Spleen (tissue), 13 donors: ENCODE measurements at places on chromosomes 7 and 10.

DNA sequence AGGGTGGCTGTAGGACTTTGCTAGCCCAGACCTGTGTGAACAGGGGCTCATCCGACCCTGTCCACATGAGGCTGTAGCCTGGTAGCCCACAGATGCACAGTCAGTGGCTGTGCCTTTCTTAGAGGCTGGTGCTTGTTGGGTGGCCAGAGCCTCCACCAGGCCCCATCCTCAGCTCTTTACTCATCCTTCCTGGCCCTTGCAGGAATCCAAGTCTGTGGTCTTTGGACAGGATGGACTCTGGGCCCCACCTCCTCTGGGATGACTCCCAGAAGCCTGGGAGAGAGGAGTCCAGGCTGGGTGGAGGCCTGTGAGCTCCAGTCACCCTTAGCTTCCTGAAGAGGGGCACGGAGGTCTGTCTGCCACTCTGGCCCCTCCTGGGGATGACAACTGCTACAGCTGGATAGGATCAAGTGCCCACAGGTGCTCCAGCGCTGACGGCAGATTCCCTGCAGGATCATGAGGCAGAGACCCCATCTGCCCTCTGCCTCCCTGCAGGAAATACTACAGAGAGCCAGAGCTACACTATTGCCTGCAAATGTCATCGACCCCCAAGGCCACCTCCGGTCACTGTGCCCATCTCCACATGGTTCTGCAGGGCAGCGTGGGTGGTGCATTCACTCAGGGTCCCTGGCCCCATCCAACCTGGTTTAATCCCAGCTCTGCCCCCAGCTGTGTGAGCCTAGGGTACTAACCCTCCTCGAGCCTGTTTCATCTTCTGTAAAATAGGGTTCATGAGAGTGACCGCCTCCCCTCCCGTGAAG is 114.5 kb downstream of the PTPN20 start:
- DNase-seq, result peak; percentile 67

GRCh38 chr7:138753610-138754009 is 44.2 kb upstream of the TMEM213 start:
- DNase-seq, result no peak

GRCh38 chr10:22135591-22135990 is 82.2 kb downstream of the EBLN1 start:
- DNase-seq, result no peak

- no peak for DNase-seq
These were observed 2.9 kb upstream of the CD36 start for GRCh38 chr7:80635533-80635932.

DNA sequence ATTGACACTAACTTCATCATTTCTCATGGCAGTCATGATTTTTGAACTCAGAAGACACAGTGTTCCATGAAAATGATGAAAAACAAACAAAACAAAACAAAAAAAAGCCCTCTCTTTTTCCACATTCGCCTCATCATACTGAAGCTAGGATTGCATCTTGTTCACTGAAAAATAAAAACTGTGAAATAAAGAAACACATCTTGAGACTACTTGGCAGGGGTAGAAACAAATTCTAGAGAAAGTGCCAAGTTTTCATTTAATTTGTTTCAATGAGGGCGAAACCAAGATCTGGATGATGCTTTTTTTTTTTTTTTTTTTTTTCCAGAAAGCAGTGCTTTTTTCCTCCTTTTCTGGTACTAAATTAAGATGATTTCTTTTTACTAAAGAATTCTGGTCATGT is 350.4 kb upstream of the ETV1 start:
- DNase-seq, result no peak

DNA sequence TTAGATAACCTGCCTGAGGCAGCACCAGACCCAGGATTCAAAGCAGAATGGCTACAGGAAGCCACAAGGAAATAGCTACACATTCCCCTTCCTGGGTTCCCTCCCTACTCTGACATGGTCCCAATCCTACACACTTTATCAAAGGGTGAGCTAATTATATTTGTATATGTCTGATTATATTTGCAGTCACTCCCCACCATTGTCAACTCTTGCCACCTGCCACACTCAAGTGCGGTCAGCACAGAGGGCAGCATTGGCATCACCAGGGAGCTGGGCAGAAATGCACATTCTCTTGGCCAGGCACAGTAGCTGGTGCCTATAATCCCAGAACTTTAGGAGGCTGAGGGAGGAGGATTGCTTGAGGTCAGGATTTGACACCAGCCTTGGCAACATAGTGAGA is 114.1 kb upstream of the PDLIM1 start:
- DNase-seq, result no peak

DNA sequence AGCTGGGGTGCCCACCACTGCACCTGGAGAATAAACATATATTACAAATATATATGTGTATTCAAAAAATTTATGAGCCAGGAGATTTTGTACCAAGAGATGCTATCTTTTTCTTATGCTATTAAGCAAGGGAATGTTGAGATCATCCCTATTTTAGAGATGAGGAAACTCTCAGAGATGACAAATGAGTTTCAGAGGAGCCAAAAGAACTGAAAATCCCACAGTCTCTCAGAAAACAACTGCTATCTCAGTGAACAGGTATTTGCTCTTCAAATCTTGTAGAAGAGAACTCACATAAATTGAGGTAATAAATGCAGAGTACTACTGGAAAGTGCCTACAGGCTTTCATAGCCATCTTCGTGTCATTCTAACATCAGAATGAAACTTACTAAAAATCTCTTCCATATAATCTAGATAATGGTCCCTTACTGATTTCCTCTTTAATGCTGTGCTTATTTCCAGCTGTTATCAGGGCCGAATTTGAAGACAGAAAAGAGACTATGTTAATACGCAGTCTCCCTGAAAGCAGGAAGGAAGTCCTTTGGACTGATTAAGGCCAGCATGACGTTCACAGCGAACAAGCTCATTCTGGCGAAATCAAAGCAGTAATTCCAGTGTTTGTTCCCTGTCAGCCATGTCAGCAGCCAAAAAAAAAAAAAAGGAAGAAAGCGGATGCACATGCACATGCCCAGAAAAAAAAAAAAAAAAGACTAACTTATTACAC is 29.4 kb upstream of the ANAPC16 start:
- no peak for DNase-seq

GRCh38 chr10:110802090-110802489 is 69.6 kb upstream of the PDCD4 start:
- no peak for DNase-seq

GRCh38 chr10:42997849-42998165 is 79.1 kb upstream of the RET start:
- DNase-seq, result peak; percentile 61

DNA sequence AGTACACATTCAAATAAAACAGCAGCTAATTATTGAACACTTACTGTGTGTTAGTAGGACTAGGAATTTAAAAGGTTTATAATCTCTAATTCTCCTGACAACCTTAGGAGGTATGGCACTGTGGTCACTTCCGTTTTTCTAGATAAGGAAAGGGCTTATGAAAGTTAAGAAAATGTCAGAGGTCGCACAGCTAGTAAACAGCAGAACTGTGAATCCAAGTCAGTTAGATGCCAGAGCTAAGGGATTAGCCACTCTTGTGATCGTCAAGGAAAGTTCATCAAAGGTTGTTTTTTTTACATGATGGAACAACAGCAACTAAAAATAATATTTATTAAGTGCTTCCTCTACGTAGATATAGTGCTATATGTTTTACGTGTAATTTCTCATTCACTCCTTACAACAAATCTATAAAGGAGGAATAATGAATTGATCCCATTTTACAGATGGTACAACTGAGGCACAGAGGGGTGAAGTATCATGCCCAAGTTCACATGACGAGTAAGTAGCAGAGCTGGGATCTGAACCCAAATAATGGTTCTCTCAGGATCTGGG is 84.9 kb downstream of the NAMPT start:
- no peak for DNase-seq

GRCh38 chr7:45985902-45986301 is 64.8 kb upstream of the IGFBP3 start:
- no peak for DNase-seq

GRCh38 chr10:127048630-127049029 is 143.4 kb downstream of the DOCK1 start:
- DNase-seq, result no peak

GRCh38 chr7:157293413-157293788 is 43.4 kb upstream of the DNAJB6 start:
- no peak for DNase-seq

DNA sequence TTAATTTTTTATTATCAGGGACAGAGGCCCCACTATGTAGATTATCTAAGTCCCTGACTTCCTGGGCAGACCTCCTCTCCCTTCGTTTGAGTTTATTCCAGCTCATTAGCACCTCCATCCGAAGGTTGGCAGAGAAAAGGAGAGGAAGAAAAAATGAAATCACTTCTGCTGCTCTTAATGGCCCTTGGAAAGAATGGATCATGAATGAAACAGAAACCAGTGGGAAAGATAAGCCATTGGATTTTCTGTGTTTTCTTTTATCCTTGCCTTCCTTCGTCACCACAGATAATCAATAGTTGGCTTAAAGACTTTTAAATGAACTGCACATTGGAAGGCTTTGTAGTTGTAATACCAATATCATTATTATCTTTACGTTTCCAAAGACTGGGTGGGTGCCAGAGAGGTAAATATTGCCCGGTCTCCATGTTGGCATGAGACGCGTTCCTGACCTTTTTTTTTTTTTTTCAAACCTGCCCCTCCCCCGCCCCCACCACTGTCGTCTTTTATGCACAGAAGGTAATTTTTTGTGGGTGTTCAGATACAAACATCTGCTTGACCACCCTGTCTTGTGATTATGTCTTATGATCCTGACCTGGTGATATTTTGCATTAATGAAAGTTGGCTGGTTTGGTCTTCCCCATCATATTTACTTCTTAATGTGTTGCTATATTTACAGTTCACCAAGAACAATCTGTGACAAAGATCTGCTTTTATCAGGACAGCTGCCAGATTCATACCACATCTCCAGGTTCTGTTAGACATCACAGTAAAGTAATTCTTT is 116.8 kb downstream of the ARID5B start:
- DNase-seq, result no peak

DNA sequence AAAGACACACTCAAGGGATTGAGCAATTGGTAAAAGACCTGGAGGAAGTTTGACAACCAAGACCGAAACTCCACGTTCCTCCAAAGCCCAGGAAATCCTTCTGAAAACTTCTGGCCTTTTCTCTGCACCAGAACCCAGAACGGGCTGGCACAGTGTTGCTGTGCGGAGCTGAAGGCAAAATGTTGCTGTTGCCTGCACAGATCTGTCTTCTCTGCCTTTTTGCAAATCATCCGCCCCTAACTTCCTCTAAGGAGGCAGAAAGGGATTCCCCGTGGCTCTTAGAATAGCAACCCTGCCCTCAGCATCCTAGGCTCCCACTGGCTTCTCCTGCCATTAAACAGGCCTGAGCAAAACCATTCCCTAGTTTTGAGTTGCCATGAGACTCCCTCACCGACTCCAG is 44.9 kb downstream of the FIGNL1 start:
- no peak for DNase-seq

GRCh38 chr7:17486835-17487234 is 188.4 kb downstream of the AHR start:
- DNase-seq, result no peak

- no peak for DNase-seq
These were observed 2.9 kb upstream of the OSBPL3 start for GRCh38 chr7:24982917-24983316.

GRCh38 chr7:94687076-94687475 is 31.1 kb upstream of the SGCE start:
- no peak for DNase-seq

- DNase-seq, result no peak
These were observed 23.4 kb upstream of the MGAM2 start for GRCh38 chr7:142088022-142088714.

DNA sequence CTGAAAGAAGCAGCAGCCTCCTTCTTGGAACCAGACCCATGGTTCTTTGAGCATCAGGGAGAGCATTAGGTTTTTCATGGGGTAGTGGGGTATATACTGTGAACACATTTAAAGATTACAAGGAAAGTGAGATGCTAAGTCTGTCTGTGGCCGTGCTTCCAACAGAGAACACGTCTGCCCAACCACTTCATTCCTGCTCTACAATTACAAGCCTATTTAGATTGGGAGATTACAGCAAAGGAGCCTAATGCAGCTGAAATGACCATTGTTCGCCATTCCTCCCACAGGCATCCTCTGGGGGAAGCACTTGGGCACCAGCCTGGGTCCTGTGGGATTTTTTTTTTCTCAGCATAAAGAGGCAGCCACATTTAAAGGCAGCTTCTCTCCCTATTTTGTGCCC is 536.4 kb downstream of the XPNPEP1 start:
- no peak for DNase-seq

DNA sequence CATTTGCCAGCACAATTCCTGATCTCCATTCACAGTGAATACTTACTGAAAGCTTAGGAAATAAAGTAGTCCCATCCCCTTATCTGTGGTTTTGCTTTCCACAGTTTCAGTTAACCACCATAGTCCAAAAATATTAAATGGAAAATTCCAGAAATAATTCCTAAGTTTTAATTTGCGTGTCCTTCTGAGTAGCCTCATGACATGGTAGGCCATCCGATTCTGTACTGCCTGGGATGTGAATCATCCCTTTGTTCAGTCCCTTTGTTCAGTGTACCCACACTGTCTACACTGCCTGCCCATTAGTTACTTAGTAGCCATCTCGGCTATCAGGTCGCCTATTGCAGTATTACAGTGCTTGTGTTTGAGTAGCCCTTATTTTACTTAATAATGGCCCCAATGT is 14.2 kb downstream of the RAB11FIP2 start:
- no peak for DNase-seq

DNA sequence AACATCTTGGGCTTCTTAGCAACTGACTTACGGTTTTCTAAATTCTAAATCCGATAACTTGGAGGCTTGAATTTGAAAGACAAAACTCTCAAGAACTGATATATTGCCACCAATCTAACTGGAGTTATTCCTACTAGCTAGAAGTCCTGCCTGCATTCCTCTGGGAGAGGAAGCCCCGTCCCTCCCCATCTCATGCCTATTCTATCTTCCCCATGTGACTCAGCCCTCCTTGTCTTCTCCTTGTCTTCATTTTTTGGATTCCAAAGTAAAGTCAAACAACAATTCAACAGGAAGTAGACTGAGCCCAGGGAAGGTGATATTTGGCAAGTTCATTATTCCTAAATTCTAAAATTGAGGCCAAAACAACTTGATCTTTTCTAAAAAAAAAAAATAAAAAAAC is 587.7 kb downstream of the KCNMA1 start:
- no peak for DNase-seq

DNA sequence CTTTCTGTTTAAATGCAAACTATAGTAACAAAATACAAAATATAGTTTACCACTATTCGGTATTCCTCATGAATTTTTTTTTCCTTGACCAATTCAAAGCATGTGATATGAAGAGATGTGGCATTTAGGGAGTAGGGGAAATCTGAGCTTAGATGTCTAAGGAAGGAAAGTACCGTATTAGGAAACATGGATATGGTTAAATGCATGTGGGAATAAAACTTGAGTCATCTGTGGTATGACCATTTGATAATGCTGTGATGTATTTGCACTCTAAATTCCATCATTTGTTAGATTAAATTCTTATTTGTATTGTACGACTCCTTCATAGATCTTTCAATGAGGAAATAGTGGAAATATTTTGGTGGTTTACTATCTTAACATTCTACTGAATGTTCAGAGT is 19.7 kb downstream of the AHR start:
- no peak for DNase-seq

DNA sequence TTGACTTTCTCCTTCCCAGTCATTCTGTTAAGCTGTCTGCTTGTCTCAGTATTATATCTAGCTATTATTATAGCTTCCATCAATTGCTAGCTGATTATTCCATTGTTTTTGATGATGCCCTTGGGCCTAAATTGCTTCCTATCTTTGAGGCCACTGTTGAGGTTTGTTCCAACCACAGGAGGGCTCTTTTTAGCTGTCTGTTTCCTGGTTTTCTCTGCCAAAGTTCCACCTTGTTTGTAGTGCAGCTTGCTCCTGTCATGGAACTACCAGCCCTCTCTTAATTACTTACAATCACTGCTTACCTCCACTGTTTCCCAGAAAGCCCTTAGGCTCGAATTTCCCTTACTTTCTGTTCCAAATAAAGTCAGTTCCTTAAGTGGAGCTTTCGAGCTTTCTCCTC is 118.7 kb upstream of the SEC61G start:
- DNase-seq, result no peak
